ENCODE measurements at places on chromosomes 5 and 9.

GRCh38 chr5:164651546-164652275, 1146.3 kb downstream of the MAT2B start:
- DNase-seq = no peak

GRCh38 chr5:180988592-180988991, at the start of gene BTNL3:
Gene BTNL3, plus strand, starts transcription at chr5:180988846. Its CDS starts 183 bp downstream, at chr5:180989029.
- no peak for DNase-seq

DNA sequence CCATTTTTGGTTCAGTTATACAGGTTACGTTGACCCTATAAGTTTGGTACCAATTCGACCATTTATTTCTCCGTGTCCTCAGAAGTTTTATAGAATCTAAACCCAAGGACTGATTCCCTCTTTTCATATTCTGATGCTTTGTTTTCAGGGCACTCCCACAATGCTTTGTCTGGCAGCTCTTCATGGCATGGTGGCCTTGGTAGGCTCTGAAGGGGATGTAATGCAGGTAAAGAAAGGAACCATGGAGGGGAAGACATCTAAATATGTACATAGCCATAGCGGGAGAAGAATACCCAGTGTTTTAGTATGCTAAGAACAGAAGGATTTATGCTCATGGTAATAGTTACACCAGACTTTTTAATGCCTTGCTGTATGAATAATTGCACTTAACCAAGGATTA, 82.7 kb downstream of the HACD4 start:
- no peak for DNase-seq

GRCh38 chr5:137923856-137924255, 34.6 kb downstream of the PKD2L2 start:
- no peak for DNase-seq

All from NCI-H1436 (cell line).